ENCODE measurements at places on chromosomes 6 and 20. TPM values are rescaled to one million over a fixed set of nuclear protein-coding genes. Genes with fewer than 3 reads are reported as not detected.

The CST7 gene
- total RNA-seq = 11.2 TPM

The RIPPLY2 gene
- not detected for total RNA-seq

The COL12A1 gene
- 261 TPM for total RNA-seq

The DST gene
- 317 TPM for total RNA-seq

The ULBP1 gene
- total RNA-seq = 0.29 TPM

The SLC4A11 gene
- 1.9 TPM for total RNA-seq

The BPIFB4 gene
- not detected for total RNA-seq

The C6orf118 gene
- 1.2 TPM for total RNA-seq

The SIRPB2 gene
- total RNA-seq = 5.5 TPM

The ATP6V1G2 gene
- 2.2 TPM for total RNA-seq

The SPACA1 gene
- not detected for total RNA-seq
